Activated gamma-delta T cell treated with anti-CD3 and anti-CD28 coated beads, Interleukin-2, amount 50 U/mL, for 16 hours (primary cell): ENCODE measurements at places on chromosomes 3 and 15.
A peak's percentile ranks its signal among the peaks of the same experiment; 100 is the strongest.

- no peak for DNase-seq
These were observed 98.6 kb downstream of the ZIC1 start for GRCh38 chr3:147507638-147508286.

GRCh38 chr3:149813367-149814281 is 609 bp downstream of the RNF13 start:
- peak; percentile 0 for DNase-seq

DNA sequence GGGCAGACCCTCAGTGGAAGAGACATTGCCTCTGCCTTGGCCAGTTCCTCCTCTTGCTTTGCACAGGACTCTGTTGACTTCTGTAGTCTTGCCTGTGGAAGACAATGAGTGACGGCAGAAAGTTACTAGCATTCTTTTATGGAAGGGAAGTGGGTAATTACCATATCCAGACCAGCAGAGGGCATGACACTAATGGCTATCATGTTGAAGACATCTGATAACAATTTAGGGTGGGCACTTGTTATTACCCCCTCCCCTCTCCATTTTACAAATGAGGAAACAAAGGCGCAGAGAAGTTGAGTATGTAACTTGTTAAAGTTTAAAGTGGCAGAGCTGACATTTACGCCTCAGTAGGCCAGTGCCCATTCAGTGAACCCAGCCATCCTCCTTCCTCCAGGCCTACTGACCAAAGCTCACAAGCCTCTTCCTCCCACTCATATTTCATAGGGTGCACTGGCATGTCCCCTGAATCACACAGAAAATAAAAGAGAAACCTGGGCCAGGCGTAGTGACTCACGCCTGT is 48.2 kb upstream of the FMN1 start:
- DNase-seq = no peak

DNA sequence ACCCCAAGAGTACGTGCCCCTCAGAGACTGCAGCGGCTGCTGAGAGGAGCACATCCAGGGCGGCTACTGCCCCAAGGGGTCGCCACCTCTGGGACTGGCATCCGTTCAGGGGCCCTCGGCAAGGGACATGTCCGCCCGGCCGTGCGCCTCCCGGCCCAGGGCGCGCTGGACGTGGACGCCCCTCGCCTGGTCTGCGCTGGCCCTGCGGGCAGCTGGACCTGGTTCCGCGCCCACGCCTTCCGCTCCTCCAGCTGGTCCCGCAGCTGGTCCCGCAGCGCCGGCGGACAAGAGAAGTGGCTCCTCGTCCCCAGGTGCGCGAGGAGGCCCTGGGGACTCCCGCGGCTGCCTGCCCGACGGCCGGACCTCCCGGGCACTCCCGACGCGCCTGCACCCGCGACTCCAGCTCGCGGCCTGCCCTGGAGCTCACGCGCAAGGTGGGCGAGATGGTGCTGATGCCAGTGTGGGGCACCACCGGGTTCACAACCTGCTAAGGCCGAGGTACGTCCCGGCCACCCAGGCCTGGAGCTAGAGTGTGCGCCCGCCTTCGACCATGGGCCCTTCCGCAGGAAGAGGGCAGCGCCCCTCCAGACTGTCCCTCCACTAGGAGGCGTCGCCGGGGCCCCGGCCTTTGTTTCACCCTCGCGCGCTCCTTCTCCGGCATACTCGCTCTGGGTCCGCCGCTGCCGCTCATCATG is 14.4 kb upstream of the GP9 start:
- no peak for DNase-seq

DNA sequence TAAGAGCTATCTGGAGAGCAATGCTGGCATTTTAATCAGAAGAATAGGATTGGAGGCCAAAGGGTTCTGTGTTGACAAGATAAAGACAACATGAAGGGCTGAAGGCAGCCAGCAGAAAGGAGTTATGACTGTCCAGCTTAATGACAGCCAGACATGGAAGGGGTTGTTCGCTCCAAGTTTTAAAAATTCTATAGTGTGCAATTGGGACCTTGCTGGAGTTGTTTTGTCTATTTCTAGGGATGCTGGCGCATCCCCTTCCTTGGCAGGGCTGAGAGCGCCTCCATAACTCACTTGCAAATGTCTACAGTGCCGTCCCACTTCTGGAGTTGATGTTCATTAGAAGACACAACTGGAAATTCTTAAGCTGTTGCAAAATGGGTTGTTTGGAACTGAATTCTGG is 200.7 kb downstream of the TLE3 start:
- DNase-seq = no peak

- no peak for DNase-seq
These were observed 20.7 kb upstream of the GOLGA6C start for GRCh38 chr15:75237316-75237982.

- DNase-seq = no peak
These were observed 71.4 kb downstream of the KLF13 start for GRCh38 chr15:31397851-31398661.

GRCh38 chr15:42002333-42002732 is 18.5 kb downstream of the PLA2G4E start:
- DNase-seq = no peak

DNA sequence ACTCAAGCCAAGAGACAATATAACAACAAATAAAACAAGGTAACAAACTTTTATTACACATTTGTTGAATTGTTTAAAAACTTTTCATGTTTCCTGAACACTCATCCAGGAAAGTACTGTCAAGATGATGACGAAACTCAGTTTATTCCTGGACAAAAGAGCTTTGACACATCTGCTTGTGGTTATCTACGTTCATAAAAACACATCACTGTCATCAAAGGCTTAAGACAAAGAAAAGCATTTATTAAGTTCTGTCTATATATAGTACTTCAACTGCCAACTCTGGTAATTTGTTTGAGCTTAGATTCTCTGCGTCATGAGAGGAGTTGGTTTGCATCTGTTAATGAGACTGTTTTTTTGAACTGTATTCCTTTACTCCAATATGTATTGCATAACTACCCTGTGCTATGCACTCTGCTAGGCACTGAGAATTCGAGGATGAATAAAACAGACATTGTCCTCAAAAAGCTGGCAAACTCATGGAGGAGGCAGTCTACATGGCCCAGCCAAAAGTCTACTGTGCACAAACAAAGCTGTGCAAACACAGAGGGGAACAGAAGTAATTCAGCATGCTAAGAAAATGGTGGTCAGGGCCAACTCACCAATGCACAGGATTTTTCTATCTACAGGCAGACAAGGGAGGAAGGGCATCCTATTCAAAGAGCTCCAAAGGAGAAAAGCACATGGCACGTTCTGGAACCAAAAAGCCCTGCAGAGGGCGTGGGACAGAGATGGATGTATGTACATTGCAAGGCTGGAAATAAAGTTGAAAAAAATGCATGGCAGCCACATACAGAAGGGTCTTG is 21.5 kb downstream of the PLD1 start:
- DNase-seq = no peak

DNA sequence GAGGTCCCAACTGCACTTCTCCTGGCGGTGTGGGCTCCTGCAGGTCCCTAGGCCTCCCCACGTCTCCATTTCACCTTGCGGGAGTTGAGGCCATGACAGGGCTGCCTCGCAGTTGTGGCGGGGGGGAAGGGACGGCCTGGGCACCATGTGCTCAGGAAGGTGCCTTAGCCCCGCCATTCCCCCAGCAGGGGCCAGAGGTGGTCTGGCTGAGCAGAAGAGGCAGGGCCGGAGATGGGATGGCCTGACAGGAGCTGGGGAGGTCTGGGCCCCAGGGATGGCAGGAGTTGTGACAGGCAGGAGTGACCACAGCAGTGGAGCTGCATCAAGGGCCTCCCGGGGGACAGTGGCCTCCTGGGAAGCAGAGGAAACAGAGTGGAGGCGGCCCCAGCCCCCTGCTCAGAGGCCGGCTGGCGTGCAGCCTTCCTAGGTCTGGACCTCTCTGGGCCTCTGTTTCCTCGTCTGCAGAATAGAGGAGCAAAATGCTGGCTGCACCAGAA is 18.7 kb upstream of the KLF15 start:
- no peak for DNase-seq

GRCh38 chr3:64054488-64054887 is 31.2 kb upstream of the PSMD6 start:
- no peak for DNase-seq

GRCh38 chr15:70286113-70286806 is 188.5 kb upstream of the TLE3 start:
- DNase-seq = no peak

GRCh38 chr15:90493647-90494046 is 36.1 kb upstream of the CRTC3 start:
- no peak for DNase-seq

GRCh38 chr3:128486681-128487537 is 6.1 kb downstream of the GATA2 start:
- no peak for DNase-seq

DNA sequence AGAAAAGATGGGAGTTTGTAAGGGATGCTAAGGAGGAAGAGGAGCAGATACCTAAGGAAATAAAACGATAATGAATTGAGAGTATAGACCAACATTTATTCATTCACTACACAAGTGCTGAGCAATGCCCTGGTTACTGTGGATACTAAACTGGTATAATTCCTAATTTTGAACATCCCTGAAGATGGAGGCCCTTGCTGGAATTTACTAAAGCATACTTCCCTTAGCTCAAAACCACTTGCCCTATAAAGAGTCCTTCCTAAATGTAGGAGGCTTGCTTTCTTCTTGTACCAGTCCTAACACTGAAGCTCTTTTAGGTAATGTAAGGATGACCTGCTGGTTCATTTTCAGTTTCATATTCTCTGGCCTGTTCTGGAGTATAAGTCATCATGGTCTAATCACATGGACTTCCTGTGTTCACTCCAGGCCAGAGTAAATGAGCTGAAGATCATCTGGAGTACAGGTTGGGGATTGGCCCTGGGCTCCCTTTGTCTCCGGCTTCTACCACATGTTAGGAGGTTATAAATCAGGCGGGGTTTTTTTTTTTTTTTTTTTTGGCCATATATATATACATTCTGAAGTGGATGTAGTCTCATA is 40.1 kb upstream of the MTMR10 start:
- no peak for DNase-seq

GRCh38 chr3:194465920-194466570 is 20.8 kb downstream of the ATP13A3 start:
- DNase-seq = no peak

GRCh38 chr3:71863563-71864190 is 78.7 kb upstream of the PROK2 start:
- DNase-seq = no peak

DNA sequence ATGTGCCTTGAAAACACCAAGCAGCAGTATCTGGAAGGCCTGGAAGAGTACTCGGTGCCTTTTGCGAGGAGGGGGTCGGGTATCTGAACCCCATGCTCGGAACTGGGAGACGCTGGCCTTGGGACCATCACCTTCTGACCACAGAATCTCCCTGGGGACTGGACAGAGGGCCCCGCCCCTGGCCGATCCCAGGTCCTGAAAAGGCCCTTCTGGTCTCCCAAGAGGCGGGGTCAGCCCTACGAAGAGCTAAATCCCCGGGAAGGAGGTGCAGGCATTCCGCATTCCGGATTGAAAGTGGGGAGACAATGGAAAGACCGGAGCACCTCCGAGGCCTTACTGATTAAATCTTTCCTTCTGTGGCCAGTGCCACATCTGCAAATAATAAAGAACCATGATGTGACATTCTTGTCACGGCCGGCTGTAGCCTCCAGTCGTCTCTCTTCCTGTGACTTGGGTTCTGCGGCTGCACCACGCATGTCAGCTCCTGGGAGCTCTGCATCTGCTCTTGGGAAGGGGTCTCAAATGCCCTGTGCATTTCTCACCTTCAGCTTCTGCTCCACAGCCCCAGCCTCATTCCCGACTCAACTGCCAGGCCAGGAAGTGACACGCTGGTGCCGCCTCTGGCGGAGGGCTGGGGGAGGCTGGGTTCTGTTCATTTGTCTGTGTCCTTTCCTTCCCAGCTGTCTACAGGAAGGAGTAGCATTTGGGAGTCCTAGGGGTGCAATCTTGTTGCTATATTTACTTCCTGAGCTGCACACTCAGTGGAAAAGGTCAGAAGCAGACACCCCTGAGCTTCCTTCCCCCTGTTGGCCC is 173.5 kb downstream of the KLF13 start:
- DNase-seq = no peak

- DNase-seq = no peak
These were observed 19.3 kb upstream of the RAB6B start for GRCh38 chr3:133914839-133915600.

GRCh38 chr3:127915115-127915936 is at the start of gene KBTBD12:
Gene KBTBD12 (plus strand): TSS chr3:127915232. CDS start chr3:127923062, 7,830 bp downstream.
- DNase-seq = no peak

GRCh38 chr3:54342676-54343075 is 220.3 kb downstream of the CACNA2D3 start:
- DNase-seq = no peak

- DNase-seq = no peak
These were observed 96.7 kb downstream of the SV2B start for GRCh38 chr15:91196768-91197167.

DNA sequence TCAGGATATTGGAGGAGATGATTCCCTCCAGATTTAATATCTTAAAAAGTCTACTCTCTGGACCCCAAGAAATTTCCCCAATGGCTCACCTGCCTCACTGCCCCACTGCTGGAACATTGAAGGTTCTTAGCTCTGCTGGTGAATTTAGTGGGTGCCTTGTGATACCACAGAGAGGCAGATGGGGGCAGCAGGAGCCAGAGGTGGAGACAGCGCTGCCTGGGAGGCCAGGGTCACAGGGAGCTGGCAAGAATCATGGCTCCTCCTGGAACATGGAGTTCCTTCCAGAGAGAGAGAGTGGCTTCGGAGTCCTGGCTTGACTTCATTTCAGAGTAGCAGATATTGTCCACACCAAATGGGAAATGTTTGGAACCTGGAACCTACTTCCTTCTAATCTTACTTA is 263.5 kb upstream of the CFAP20DC start:
- DNase-seq = peak; percentile 1

- DNase-seq = peak; percentile 20
These were observed 89.5 kb downstream of the EOMES start for GRCh38 chr3:27632431-27633223.

DNA sequence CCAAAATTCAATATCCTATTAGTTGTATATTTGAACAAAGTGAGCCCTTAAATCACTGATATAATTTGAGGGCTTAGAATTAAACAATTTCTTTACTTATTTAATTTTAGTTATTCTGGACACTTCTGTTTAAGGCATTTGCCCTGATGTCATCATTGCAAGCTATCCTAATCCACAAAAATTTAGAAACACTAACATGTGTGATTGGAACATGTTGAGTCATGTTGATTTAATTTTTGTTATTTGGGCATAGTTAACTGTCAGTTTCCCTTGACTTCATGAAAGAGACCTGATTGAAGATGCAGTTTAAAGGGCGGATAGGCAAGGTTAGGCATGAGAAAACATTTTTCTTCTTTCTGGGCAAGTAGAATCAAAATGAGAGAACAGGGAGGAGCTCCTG is 682.6 kb downstream of the ROBO1 start:
- no peak for DNase-seq

DNA sequence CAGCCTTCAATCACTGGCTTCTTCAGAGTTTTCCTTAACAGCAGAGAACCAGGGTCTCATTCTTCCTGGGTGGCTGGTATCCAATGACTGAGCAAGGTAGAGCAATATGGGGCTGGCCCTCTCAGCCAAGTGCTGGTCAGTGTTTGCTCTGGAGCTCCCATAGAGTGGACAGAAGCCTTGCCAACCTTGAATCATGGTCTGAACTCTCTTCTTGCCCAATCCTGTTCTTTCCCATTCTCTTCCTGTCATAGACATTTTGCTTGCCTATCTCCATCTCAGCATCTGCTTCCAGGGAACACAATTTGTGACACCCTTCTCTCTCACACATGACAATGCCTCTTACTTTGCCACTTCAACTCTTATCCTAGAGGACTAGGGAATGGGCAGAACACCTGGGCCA is 245.6 kb upstream of the PEX5L start:
- no peak for DNase-seq

- DNase-seq = no peak
These were observed 14.2 kb downstream of the FSTL1 start for GRCh38 chr3:120436523-120437050.

- DNase-seq = no peak
These were observed 17.3 kb downstream of the STIMATE start for GRCh38 chr3:52880047-52880446.

- no peak for DNase-seq
These were observed 3.2 kb upstream of the BMF start for GRCh38 chr15:40111888-40112287.
